Posterior cingulate gyrus (tissue), 11 donors: ENCODE measurements at places on chromosomes 1 and 21.

GRCh38 chr21:38531591-38531990, 33.3 kb upstream of the ERG start:
- DNase-seq = no peak

- DNase-seq = no peak
Measured at GRCh38 chr1:117481410-117481809, 114.2 kb downstream of the MAN1A2 start.

- DNase-seq = no peak
Measured at GRCh38 chr1:151211972-151212705, 13.8 kb downstream of the PIP5K1A start.

GRCh38 chr1:230507236-230507635, 81.1 kb upstream of the PGBD5 start:
- no peak for DNase-seq

DNA sequence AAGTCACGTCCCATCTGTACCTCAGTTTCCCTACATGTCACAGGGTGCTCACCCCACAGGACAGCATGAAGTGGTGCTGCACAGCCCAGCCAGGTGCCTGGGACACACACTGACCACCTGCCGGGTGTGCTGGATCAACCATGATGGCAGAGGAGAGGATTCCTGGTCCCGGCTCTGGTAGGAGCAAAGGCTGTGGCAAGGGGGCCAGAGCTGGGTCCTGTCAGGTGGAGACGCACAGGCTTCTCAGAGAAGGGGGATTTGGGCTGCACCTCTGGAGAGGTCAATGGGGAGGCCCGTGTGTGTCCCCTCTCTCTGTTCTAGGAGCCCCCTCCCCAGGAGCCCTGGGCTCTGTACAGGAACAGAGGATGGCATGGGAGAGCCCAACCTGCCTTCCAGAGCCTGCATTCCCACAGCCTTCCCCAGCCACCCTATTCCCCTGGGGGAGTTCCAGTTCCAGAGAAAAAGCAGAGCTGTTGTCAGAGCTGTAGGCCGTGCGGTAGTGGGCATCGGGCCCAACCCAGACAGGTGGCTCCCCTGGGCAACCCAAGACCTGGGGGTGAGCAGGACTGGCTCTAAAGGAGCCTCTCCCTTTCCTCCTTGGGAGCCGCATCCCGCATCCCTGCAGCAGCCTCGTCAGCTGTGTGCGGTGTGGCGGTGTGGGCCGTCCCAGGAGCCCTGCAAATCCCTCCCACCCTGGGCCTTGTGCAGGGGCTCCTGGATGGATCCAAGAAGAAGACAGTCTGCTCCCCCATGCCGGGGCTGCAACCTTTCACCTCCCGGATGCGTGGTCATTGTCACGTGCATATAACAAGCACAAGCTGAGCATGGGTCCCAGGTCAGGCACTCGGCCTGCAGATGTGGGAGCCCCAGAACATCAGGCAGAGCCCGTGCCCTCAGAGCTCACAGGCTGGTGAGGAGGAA, 2.9 kb upstream of the TFF3 start:
- no peak for DNase-seq
